ENCODE measurements at places on chromosomes 5 and 9.

GRCh38 chr5:82560561-82560960 is 282.4 kb upstream of the RPS23 start:
- no peak for DNase-seq

GRCh38 chr5:180271221-180271620 is 20.7 kb downstream of the MAPK9 start:
- peak; percentile 47 for DNase-seq

DNA sequence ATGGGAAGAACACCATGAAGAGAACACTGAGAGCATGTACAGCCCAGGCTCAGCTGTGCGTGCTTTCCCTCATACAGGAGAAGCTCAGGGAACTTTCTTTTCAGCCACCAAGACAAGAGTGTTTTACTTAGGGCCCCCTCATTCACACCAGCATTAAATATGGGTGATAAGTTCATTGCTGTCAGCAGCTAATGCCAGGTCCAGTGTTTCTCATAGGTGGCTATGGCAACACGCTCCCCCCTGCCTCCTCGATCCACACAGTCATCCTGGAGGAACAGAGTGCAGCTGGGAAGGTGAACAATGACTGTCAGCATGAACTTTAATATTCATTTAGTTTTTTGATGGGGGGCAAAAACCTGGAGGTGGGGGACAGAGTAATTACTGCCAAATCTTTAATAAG is 54.4 kb downstream of the TEX10 start:
- DNase-seq: no peak

DNA sequence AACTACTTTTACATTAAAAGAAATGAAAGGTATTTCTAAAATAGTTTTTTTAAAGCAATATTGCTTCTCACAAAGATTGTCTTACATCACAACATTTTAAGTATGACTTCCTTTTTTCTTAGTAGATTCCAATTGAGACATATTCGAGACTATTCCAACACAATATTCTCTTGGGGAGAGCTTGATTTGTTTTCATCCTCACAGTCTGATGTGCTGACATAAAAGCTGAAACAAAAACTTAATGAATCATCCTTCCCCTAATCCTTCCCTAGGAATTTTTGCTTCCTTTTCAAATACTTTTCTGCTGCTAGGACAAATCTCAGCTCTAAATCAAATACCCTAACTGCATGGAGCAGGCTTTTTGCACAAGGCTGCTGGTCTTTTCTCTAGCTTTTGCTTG is 245.8 kb upstream of the MAP3K1 start:
- no peak for DNase-seq

DNA sequence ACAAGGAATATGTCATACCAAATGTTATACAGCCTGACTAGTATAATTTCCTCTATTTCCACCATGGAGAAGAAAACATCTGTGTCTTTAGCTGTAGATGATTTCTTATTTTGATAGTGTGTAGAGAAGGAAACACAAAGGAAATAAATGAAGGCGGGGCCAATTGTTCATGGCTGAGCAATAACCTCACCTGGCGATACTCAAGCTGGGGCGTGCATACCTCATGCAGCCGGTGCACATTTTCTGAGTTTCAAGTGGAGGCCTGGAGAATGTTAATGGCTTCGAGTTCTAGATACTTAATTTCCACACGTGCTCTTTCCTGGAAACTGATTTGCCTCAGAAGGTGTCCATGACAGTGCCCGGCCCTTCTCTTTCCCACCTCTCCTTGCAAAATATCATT is 127.4 kb upstream of the TAF11L2 start:
- DNase-seq: no peak

DNA sequence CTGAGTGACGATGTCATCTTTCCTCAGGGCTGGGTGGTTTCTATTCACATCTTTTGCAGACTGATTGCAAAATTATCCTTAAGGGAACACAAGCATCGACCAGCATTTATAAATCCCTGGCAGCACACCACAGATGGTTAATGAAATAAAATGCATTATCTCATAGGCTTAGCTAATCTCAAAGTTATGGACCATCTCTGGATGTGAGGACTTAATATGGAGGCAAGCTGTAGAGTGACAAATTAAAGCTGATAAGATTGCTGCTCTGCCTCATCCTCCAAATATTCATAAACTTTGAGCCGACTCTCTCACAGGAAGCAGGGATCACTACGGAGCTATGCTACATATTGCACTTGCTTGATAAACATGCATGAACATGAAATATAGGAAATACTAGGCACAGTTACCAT is 663.2 kb upstream of the RGMB start:
- no peak for DNase-seq

- no peak for DNase-seq
Observed at GRCh38 chr5:34957857-34958690, 28.7 kb downstream of the DNAJC21 start.

DNA sequence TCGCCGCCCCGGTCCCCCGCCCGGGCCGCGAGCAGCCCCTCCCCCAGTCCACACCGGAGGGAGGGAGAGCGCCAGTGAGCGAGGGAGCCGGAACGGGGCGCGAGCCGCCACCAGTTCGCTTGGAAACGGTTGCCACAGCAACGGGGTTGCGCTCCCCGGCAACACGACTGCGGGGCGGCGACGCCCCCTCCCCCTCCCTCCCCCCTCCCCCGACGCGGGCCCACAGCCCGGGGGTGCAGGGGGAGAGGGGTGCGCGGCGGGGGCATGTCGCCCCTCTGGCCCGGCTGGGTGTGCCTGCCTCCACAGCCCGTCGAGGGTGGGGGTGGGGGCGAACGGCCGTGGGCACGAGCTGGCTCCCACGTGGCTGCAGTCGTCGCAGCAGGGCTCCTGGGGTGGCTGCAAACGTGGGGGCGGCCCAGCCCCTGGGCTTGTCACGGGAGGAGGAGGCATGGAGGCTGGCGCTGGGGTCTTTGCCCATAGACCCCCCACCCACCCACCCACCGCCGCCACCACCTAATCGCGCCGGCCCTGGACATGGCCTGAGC is 524 bp downstream of the PRR7 start:
- DNase-seq: peak; percentile 29

DNA sequence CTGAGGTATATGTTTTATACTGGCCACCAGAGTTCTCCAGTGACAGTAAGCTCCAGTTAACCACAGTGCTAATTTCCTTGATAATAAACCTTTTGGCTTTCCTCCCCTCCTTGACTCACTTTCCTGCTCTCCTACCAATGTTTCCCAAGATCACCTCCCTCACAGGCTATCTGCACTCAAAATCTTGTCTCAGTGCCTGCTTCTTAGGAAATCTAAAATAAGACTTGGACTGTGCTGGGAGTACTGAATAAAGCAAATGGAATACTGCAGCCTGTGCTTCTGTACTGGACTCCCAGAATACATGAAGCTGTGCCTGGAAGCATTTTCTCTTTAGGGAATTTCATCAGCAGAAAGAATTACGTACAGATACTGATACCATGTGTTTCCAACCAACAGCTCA is 1.7 kb upstream of the DCP2 start:
- no peak for DNase-seq

DNA sequence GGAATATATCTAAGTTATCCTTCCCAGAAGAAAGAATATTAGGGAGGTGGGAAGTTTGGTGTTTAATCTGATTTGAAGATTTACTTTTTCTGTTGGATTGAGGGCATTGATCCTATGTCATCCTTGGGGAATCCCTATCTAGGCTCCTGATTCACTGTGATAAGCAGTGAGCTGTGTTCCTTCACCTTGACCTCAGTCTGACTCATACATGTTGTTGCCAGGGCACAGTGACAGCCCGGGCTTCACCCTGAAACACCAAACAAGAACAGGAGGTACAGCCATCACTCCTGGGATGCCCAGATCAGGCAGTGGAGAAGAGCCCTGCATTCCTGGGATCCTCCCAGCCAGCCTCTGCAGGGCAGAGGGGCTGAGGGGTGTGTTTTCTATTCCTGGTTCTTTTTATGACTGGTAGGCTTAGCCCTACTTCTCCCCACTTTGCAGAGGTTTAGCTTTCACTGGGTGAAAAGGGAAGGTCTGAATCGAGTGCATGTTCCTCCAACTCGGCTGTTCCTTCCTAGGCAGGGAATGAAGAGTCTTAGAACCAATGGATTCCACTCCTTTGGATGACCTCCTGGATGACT is 3.1 kb upstream of the FAM53C start:
- DNase-seq: no peak

DNA sequence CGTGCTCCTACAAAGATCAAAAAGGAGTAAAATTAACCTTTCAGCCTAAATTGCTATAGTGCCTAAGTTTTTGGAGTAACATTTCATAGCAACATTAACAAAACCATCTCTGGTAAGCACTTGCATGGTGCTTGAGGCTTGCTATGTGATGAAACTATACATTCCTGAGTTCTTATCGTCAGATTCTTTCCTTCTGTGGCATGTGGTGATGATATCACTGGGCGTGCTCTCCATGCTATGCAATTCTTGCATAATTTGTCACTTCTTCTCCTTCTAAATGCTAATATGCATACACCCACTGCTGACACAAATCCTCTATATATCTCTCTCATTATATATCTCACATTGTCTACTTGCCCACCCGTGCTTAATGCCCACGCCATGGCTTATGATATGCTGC is 2019.9 kb downstream of the MAT2B start:
- DNase-seq: peak; percentile 64

- DNase-seq: no peak
Observed at GRCh38 chr5:161134956-161135355, 282.9 kb upstream of the ATP10B start.

- no peak for DNase-seq
Observed at GRCh38 chr5:81300921-81301270, 491 bp upstream of the ZCCHC9 start.

DNA sequence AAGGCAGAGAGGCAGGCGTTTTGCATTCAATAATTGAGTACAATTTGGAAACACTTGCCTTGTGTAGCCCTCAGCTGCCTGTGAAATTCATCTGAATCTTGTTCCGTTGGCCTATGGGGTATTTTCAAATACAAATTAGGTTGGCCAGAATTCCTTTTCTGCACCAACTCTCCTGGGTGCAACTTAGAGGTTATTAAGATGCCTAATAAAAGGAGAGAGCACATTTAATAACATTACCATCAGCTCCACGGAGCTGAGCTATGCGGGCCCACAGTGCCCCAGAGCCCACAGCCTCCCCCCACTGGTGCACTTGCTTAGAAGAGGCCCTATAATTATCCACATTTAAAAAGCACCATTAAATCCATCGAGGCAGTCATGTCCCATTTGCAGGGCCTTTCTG is 367.6 kb upstream of the CLINT1 start:
- DNase-seq: no peak

DNA sequence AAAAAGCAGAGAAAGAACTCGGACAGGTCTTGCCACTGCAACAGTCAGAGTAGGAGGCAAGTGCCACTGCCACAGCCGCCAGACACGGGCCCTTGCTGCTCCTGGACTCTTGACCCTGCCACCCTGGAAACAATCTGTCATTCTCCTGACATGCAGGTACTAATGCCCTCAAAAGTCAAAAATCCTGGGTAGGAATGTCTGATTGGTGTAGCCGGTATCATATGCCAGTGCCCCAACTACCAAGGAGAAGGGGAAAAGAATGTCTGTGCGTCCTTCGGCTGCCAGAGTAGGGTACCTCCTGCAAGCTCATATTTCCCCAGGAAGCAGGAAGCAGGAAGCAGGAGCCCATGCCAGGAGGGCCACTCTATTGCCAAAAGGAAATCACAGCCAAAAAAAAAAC is 30.5 kb upstream of the F2RL1 start:
- no peak for DNase-seq

DNA sequence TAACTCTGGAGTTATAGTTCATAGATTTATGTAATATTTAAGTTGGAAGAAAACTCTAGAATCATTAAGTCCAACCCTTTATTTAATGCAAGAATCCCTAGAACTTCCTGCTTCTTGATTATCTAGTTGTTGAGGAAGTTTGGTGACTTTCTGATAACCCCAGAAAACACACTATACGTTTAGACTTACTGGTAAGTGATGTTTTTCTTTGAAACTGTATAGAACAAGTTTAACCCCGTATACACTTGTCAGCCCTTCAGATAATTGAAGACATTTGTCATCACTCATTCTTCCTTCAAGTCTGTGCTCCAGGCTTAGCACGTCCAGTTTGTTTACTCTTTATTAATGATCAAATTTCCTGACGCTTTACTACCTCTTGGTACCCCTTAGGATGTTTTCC is 9.0 kb downstream of the NDUFS4 start:
- peak; percentile 5 for DNase-seq

DNA sequence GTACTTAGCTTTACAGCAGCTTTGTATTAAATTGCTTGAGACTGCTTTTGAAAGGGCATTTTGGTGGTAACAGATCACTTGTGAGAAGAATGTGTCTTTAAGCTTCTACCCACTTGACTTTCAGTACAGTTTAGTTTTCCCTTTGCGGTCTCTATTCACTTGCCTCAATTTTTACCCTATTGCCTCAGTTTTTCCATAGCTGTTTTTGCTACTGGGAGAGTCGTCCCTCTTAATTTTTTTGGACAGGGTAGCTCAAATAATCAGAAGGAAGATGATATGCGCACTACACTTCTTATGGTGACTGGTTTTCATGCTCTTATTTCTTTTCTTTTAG is 18.8 kb downstream of the UGCG start:
- no peak for DNase-seq

- DNase-seq: peak; percentile 11
Observed at GRCh38 chr5:96259151-96259772, 173.8 kb downstream of the PCSK1 start.

DNA sequence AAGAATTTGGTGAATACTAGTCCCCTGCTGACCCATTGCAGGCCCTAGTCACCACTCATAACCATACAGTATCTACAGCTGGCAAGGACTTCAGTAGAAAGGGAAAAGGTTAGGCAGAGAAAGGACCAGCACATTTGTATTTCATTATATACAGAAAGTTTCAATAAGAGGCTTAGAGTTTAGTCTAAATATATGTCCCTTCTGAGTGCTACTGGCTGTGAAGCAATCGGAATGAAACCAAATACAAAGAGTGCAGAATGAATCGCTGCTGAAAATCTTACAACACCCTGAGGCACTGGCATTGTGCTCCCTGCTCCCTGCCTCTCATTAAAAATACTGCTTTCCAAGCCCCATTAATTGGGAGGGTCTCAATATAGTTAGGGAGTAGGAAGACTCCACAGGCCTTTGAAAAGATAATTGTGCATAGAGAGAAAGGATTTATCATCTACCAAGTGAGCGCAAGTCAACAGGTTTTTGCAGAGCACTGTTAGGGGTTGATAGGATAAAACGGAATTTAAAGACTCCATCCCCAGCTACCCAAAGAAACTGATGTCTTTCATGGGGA is 110.8 kb downstream of the SLC1A3 start:
- DNase-seq: no peak

GRCh38 chr5:88682131-88682530 is 200.9 kb downstream of the MEF2C start:
- DNase-seq: no peak

Data from inflammatory macrophage (primary cell).